NCI-H345 (cell line): ENCODE measurements at places on chromosomes 5 and 9.

DNA sequence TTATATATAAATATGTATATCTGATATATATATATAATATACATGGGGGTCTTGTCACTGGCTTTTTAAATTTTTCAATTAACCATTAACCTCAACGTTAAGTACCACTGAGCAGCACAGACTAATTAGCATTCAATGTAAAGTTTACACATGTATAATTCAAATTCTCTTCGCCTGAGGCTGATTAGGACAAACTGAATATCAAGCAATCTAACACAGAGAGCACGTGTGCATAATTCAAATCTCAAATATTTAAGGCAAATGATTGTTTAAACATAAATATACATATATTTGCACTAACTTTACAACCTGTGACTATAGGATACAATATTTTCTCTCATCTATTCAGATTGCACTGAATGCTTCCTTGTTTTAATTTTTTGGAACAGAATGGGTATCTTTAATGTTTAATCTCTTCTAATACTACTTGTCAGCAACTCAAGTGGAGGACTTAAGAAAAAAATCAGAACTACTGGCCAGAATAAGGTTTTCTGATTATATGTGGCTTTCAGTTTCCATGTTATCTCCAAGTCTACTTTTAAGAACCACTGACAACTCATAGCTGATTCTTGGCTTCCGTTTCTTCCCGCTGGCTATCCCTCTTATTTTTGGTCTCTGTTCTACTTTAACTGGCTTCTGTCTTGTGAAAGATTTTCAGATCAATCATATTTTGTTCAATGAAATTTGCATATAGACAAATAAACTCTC, 204.8 kb downstream of the MLLT3 start:
- no peak for DNase-seq

DNA sequence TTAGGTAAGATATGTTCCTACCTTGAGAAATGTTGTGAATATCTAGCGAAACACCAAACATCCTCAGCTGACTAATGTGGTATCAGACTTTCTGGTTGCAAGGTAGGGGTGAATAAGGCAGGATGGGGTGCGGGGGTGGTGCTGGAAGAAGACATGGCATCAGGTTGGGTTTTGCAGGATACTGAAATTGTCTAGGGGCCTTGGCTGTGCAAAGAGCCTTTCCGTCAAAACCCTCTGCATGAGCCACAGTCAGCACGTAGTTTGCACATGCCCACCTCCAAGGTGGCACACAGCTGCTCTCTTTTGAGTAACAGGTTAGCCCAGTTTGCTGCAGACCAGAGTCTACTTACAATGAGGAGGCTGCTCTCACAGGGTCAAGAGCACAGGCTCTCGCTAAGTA, 42.0 kb downstream of the SFXN1 start:
- DNase-seq, result no peak

- DNase-seq, result no peak
Measured at GRCh38 chr5:131210151-131210510, 39.4 kb downstream of the LYRM7 start.

DNA sequence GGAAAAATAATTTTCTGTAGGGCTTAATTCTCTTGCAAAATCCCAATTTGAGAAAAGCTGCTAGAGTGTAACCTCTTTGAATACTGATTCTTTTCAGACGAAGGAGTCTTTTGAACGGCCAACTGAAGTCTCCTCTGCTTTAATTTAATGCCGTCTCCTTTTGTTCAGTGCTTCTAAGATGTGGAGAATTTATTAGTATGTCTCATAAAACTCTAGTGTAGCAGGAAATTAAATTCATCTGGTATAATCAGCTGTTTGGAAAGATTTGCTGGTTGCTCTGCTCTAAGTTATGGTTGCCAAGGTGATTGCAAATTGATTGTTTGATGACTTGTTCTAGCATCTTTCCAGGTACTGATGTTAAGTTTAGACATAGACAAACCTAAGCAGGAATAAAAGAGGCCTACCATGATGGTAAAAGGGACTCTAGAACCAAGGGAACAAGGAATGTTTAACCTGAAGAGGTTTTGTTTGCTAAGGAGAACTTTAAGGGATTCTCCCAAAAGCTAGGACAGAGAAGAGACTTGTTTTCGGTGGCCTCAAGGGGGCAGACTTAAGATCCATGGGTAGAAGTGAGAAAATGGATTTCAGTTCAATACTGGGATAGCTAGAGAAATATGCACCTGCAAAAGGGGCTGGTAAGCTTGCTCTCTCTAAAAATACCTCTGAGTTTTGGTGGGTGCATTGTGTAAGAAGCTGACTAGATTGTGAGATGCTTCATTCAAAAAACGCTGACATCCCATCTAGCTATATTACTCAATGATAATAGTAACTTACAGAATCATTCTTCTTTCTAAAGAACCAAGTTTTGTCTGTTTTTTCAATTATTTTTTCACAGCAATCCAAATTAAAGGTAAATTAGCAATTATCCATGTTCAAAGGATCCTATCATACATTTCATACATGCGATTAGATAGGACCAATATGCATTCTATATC, 5.7 kb upstream of the ADRB2 start:
- peak; percentile 22 for DNase-seq

DNA sequence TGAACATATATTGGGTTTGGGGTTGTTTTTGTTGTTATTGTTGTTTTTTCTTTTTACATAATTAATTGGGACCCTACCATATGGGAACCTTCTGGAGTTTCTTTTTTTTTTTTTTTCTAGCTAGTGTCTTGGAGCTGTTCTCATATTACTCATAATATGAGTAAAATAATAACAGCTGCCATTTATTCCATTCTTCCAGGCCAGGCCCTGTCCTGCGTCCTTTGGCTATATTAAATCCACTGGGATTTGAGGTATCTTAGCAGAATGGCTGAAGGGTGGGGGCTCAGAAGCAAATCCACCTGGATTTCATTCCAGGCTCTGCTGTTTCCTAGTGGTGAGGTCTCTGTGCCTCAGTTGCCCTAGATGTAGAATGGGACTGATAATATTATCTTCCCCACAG, 47.2 kb upstream of the RPL26L1 start:
- no peak for DNase-seq

DNA sequence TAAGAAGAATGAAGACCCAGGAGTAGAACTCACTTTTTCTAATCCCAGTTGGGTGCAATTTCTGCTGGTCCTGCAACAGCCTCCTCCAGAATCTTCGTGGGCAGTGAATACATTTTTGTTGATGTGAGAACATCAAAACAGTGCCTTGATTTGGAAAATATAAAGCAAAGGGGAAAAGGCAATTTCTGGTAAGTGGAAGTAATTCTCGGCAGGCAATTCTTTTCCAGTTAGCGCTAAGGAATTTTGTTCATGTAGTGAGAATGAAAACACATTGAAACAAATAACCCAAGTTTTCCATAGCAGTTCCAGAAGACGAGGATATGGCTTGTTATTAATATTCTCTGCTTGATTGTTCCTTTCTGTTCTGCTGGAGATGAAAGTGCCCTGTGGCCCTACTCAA, 178.7 kb downstream of the SPATA31D1 start:
- no peak for DNase-seq

DNA sequence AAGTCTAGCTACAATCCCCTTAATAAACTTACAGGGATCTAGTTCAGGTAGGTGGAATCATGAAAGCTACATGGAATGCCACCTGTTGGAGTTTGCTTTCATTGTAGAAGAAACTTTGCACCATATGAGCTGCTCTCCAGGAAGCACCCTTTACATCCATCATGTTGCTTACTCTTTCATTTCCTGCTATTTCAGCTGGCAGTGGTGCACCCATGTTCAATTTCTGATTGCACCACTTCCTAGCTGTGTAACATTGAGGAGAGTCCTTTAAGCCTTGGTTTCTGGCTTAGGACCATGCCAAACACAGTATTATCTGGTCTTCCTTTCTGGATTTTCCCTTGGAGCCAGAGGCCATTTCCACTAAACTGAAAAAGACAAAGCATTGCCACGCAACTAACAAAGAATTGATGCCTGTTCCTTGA, 123.3 kb upstream of the SLC12A2 start:
- no peak for DNase-seq

- no peak for DNase-seq
Measured at GRCh38 chr5:151363673-151364072, 16.3 kb upstream of the SLC36A2 start.

GRCh38 chr5:112124788-112125187, 294.3 kb downstream of the EPB41L4A start:
- no peak for DNase-seq

- DNase-seq, result peak; percentile 69
Measured at GRCh38 chr5:51373880-51374523, 9.2 kb upstream of the ISL1 start.

DNA sequence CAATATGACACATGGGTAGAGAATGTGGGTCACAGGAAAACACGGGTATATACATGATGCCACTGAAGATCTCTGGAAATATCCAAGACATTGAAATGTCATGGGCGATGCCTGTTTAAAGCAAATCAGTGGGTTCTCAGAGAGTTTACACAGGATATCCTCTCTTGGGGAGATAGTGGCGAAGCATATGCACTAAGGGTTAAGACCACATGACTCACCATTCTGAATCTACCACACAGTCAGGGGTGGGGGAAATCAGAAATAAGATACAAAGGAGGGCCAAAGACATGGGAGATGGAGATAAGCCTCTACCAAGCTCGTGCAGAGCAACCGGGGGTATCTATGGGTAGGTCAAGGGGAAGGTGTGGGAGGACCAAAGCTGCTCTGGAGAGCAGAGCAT, 58.8 kb downstream of the SH3PXD2B start:
- DNase-seq, result no peak

- DNase-seq, result no peak
Measured at GRCh38 chr5:67089200-67089725, 107.3 kb downstream of the CD180 start.

GRCh38 chr5:133145436-133146170, 93.8 kb downstream of the HSPA4 start:
- no peak for DNase-seq

DNA sequence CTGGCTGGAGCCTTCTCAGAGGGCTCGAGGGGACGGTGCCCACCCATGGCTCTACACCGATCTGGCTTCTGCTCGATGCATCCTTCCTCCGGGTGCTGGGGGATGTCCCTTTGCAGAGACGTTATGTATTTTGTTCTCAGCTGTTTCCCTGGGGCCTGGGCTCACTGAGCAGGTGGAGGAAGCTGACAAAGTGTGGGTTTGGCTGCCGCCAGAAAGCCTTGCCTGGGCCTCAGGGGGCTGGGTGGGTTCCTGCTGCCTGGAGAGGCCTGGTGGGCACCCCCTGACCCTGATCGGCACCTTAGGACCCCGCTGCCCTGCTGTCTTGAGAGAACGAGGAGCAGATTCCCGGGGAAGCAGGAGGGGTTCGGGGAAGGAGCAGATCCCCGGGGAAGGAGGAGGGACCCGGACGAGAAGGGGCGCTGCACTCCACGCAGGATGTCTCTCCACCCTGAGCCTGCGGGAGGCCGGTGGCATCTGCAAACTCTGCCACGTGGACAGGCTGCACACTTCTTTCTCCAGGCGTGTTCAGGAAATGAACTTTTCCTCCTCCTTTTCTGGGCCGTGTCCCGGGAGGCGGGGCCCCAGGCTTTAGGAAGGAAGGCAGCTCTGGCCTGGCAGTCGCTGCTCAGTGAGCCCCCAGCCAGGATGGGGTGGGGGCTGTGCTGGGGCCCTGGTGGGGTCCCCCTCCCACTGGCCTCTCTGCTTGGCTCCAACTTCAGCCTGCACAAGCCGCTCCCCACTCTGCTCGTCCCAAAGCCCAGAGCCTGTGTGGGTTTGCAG, 148.9 kb downstream of the RXRA start:
- DNase-seq, result no peak

DNA sequence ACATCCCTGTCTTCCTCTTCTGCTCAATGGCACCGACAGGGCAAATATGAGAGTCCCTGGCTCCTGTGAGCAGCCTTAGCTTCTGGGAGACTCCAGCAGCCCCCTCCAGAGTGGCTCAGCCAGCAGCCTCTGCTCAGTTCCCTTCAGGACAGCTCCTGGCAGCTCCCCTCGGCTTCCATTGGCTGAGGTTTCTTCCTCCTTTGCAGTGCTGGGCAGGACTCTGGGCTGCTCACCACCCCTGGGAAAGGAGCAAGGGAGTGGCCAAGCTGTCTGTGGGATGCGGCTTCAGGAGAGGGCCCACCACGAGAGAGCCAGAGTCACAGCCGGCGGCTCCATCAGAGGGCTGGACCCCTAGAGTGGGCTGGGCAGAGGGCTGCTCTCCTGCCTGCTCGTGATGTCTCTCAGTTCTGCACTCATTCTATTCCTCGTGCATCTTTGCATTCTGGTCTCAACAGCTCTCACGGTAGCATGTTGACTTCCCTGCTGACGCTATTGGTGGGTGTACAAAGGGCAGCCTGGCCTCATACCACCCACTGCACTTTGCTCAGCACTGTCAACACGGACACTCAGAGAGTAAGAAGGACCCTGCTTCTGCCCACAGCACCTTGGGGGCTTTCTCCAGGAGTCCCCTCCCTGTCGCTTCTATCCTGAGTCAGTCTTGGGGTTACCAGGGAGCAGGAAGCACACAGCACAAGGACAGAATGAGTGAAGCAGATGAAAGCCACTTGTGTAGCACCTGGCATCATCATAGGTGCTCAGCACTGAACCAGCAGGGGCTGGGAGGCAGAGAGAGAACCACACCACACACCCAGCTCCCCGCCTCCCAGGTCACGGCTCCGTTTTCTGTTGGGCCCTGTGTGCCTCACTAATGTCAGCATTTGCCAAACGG, 80.9 kb upstream of the ALDH1B1 start:
- peak; percentile 54 for DNase-seq

DNA sequence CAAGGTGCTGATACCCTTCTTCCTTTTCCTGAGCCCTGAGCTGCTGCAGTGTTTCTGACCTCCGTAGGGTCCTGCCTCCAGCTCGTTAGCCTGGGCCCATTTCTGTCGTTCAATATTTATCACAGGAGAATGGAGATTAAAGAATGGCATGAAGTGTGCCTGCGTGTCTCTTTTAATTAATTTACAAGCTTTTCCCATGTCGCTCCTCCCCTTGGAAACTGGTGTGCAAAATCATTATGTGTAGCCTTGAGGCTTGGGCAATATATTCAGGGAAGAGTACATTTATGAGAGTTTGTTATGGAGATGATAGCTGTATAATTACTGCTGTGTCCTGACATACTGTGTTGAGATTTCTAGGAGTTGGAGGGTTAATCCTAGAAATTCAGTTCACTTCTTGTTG, 99.7 kb downstream of the PCSK5 start:
- no peak for DNase-seq

DNA sequence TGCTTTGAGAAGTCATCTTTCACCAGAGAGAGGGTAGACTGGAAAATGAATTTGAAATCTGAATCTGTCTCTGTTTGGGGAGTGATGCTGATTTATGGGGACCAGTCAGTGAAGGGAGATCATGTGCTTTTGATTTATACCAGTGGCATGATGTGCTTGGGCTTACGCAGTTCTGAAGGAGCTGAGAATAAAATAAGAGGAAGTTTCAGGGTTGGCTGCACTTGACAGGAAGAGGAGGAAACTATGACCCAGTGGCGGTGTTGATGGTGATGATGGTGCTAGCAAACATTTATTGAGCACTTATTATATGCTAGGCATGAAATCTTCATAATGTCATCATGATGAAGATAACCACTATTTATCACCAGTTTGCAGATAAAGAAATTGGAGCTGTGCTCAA, 136.4 kb upstream of the GLRA1 start:
- DNase-seq, result no peak

- DNase-seq, result no peak
Measured at GRCh38 chr9:130627051-130627450, 37.3 kb upstream of the PRDM12 start.

- DNase-seq, result no peak
Measured at GRCh38 chr5:56513141-56513540, 280.0 kb upstream of the ANKRD55 start.
